ENCODE measurements at places on chromosomes 11 and 22. TPM values are rescaled to one million over a fixed set of nuclear protein-coding genes. Genes with fewer than 3 reads are reported as not detected.

GRCh38 chr11:114168691-114169090 is 109.2 kb downstream of the ZBTB16 start:
- H3K27me3 ChIP-seq: no peaks in the 10 kb centered on the region
- no peaks in the 10 kb centered on the region for H3K36me3 ChIP-seq
- no peak overlapping the region for H3K4me3 ChIP-seq
- no peak overlapping the region for H3K27ac ChIP-seq
- no peaks in the 10 kb centered on the region for H3K4me1 ChIP-seq
- DNase-seq: no peak

Gene P2RY2
- total RNA-seq: 1.2 TPM

DNA sequence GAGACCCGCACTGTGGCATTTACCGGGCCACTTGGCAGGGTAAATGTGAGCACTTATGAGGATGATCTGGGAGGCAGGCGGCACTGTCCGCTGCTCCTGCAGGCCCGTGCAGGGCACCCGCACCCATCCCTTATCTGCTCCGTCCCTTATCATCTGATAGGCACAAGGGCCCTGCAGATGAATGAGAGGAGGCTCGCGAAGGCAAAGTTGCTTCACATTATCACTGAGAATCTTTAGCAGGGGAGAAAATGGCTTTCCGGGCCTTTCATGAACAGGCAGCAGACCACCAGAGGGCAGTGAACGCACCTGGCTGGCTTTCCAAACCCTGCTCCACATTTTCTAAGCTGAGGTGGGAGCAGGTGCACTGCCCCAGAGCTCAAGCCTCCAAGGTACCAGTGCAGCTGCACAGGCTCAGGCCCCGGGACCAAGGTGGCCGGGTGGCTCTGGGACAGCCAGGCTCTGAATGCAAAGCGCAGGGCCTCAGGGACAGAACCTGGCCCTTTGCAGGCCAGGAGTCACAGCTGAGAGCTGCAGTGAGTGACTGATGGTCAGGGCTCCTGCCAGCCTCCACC is 165.6 kb downstream of the SHANK2 start:
- no peak overlapping the region for H3K4me3 ChIP-seq
- no peaks in the 10 kb centered on the region for H3K27me3 ChIP-seq
- no peaks in the 10 kb centered on the region for H3K36me3 ChIP-seq

DNA sequence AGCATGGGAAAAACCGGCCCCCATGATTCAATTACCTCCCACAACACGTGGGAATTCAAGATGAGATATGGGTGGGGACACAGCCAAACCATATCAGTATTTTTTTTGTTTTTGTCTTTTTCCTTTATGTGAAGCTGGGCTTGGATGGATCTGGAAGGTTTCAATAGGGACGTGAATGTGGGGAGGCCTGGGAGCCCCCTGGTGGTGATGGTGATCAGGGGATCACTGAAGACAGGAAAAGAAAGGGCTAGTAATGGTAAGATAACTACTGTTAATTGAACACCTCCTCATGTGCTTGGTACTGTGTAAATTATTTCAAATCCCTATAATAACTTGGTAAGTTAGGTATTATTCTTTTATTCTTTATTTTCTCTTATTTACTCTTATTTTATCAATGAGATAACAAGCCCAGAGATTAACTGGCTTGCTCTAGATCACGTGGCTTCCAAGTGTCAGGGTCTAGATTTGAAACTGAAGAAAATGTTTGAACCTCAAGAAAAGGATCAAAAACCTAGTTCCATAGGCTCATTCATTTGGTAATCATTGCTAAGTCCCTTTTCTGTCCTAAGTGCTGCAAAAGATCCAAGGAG is 364.2 kb downstream of the TENM4 start:
- no peak overlapping the region for H3K4me3 ChIP-seq
- peaks cover 3% of the 10 kb centered on the region for H3K4me1 ChIP-seq
- no peaks in the 10 kb centered on the region for H3K27me3 ChIP-seq
- H3K27ac ChIP-seq: no peak overlapping the region

DNA sequence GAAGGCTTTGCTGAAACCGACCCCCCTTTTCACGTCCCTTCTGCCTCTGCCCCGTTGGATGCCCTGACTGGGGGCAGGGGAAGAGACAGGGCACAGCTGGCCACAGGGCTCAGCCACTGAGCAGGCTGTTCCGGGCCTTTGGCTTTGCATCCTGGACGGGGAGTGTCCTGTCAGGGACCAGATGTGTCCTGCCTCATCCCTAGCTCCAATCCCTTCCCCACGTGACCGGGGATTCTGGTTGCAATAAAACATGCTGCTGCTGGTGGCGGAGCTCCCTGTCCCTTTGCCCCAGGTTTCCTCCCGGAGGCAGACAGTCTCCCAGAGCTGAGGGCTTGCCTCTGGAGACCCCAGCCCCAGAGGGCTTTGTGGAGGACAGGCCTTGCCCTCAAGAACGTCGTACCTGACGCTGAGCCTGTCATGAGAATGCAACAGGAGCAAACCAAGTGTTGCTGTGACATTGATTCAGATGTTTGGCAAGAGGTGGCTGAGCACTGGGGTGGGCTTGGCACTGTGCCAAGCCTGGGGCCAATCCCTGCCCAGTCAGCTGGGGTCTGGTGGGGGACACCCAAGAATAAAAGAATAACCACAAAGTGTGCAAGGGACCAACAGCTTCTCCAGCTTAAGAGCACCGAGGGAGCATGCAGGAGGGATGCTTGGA is 7.3 kb downstream of the CDC42EP2 start:
- no peak overlapping the region for H3K4me3 ChIP-seq
- no peaks in the 10 kb centered on the region for H3K4me1 ChIP-seq
- DNase-seq: no peak
